ENCODE measurements at places on chromosomes 3 and 15.

GRCh38 chr3:6448011-6448410, 412.9 kb upstream of the GRM7 start:
- no peak for DNase-seq

- no peak for DNase-seq
Measured at GRCh38 chr15:25743548-25744275, 119.4 kb downstream of the ATP10A start.

- no peak for DNase-seq
Measured at GRCh38 chr15:77546870-77547269, 85.8 kb downstream of the LINGO1 start.

GRCh38 chr3:57826952-57827723, 71.0 kb downstream of the SLMAP start:
- DNase-seq = no peak

- peak; percentile 68 for DNase-seq
Measured at GRCh38 chr15:75836959-75837334, 6.3 kb upstream of the UBE2Q2 start.

DNA sequence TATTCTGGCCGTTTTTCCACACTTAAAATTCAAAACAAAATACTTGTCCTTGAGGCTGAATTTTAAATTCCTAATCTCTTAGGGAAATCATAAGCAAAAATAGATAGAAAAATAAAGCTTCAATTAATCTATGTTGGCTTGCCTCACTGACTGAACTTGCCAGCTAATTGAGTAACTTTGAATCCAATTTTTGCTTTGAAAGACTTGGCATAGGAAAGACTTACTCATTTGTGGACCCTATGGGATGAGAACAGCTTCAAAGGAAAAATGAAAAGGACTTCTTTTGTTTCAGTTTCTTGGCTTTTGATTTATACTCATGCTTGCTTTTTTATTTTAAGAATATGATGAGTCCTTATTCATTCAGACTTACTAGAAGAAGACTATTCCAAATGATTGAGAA, 370.7 kb upstream of the RARB start:
- no peak for DNase-seq

Measured in urothelium cell line (cell line).